ENCODE measurements at places on chromosomes 3 and 15.

- DNase-seq: no peak
Observed at GRCh38 chr3:197828-198491, 1.4 kb downstream of the CHL1 start.

GRCh38 chr3:10594915-10595314 lies 89.5 kb upstream of the ATP2B2 start:
- DNase-seq: peak; percentile 45

DNA sequence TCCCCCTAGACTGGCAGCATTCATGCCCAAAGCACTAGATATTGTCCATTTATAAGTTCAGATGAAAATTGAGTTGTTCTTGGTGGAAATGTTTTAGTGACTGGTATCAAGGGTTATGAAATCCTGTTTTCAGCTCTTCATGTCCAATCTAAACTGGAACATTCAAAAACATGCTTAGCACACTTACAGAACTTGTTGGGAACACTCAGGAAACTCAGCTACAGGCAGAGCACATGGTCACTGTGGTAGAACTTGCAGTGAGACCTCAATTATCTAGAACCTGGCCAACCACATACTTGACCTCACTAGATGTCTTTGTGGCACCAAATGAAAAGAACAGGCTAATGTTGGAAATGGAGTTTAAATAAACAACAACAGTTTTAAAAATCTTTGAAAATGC lies 88.8 kb downstream of the SMAD3 start:
- DNase-seq: no peak

- no peak for DNase-seq
Observed at GRCh38 chr3:71873093-71873611, 88.2 kb upstream of the PROK2 start.

GRCh38 chr15:41487381-41487780 lies 6.3 kb upstream of the ITPKA start:
- no peak for DNase-seq

DNA sequence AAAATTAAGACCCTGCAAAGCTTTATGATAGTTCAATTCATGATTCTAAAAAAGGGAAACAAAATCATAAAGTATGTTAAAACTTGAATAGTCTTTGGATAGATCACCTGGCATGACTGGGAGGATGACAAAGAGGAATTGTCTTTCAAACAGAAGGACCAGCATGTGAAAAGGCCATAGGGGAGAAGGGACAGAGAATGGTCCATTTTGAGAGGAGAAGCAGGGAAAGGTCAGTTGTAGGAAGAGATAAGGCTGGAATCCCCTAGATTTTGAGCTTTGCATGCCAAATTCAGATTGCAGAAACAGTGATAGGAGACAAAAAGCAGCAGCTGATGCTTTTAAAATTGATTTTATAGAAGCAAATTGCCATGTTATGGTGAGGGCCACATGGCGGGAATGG lies 12.7 kb downstream of the PROS1 start:
- DNase-seq: no peak

GRCh38 chr3:12515631-12516030 lies 29.7 kb downstream of the MKRN2OS start:
- DNase-seq: no peak

GRCh38 chr3:186540835-186541226 lies 3.3 kb downstream of the CRYGS start:
- DNase-seq: no peak
